ENCODE measurements at places on chromosomes 11 and 22. TPM values are rescaled to one million over a fixed set of nuclear protein-coding genes. Genes with fewer than 3 reads are reported as not detected.

GRCh38 chr11:130516554-130517505 lies 68.4 kb downstream of the ADAMTS15 start:
- DNase-seq = no peak

DNA sequence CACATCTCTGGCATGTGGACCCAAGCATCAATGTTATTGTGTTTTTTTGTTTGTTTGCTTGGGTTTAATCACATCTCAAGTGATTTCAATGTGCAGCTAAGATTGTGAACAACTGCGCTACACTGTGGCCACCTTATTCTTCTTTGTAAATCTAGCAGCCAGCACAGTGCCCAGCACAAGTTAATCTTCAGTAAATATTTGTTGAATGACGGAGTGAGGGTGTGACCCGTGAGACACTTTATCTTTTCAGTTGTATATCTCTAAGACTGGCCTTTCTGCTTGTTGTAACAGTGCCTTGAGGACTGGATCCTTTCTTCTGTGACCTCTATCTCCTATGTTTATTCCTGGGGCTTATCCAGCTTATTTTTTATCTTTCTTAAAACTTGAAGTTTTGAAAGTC lies 21.4 kb upstream of the AMOTL1 start:
- no peak for DNase-seq

DNA sequence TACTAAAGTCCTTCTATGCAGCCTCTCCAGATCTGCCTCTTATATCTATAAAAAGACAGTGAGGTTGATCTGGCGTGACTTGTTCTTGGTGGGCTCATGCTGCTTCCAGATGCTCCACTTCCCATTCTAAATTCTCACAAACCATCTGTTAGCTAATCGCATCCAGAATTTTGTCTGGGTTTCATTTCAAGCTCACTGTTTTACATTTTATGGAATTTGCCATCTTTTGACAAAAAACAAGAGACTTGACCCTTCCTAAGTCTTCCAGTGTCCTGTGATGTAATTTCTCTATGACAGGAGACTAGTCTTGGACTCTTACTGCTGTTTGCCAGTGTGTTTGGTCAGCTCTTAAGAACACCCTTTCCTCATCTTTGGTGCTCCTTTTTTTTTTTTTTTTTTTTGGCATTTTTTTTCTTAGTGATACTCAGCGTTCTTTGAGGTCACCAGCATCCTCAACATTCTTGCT lies 23.0 kb downstream of the CRKL start:
- DNase-seq = no peak

DNA sequence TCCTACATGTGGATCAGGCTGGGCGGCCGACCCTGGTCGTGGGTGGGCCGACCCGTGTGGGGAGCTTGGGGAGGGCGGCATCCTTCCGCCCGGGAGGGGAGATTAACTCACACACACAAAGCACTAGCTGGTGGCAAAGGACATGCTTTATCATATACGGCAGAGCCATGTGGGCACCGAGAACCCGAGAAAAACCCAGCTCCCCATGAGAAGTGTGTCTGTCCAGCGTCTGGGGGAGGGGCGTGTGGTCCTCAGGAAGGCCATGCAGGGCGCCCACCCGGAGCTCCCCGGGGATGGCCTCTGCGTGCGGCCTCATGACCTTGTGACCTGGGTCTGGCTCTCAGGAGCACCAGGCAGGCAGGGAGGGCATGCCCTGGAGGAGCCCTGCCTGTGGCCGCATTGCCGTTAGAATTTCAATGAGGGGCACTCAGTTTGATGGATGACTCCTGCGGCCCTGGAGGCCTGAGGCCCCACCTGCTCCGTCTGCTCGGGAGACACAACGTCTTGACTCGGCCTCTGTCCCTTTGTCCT lies 39.4 kb upstream of the TOLLIP start:
- no peak for DNase-seq

Gene SHISAL1
- total RNA-seq = 0.49 TPM

Gene CYTH4
- total RNA-seq = 44.0 TPM

GRCh38 chr11:118628861-118629549 lies 21.6 kb downstream of the PHLDB1 start:
- no peak for DNase-seq

DNA sequence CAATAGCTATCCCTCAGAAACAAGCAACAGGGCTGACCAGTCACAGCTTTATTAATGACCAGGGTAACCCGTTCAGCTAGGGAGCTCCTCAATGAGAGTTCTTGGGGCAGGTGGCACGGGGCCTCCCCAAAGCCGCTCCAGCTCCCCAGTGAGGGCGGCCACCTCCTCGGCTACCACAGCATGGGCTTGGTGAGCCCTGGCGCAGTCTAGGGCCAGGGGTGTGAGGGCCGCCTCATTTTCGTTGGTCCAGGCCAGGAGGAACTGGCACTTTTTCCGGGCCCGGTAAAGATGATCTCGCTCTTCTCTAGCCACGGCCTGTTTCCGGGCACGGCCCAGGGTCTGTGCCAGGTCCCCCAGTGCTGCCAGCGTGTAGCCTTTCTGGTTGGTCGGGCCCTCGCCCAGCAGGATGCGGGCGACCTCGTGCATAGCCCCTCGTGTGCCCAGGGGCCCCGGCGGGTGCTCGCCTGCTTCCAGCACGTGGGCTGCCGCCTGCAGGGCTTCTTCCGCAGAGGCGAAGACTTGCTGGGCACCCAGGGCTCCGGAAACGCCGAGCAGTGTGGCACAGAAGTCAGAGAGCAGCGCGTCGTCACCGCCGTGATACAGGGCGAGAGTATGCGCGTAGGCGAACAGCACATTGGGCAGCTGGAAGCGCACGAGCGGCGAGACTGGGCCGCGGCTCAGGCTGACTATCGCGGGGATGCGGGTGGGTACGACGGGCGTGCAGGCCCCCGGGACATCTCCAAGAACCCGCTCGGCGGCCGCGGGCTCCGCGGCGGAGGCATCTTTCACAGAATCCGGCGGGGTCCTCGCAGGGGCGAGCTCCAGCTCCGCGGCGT lies 913 bp downstream of the ZNHIT2 start:
- no peak for DNase-seq

Gene GNB1L
- total RNA-seq = 4.5 TPM

- no peak for DNase-seq
Measured at GRCh38 chr11:45974806-45975205, 52.4 kb downstream of the LARGE2 start.

Gene ADSL
- 44.7 TPM for total RNA-seq

DNA sequence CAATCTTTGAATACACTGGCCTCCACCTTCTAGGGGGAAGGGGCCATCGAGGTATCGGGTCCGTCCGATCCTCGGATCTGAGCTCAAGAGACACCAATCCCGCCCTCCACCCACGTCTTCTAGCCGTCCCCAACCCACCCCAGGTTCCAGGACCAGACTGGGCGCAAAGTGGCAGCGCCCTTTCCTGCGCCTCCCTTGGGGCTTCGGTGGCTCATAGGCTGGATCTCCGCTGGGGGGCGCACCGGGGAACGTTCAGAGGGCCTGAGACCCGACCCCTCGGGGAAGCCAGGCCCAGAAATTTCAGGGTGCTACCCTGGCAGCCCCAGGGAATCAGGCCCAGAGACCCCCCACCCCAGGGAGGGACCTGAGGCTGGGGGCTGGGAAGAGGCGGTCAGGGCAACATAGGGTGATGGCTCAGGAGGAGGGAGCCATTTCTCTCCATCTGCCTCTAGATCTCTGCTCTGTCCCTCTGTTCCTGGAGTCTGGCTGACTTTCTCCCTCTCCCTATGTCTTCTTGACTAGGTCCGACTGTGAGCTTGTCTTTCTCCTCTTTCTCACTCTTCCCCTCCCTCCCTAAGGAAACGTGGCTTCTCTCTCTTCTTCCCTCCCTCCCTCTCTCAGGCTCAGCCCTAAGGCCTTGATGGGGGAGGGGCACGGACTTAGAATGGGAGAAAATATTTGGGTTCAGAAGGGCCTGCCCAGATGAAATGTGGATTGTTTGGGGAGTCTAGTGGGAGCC lies 1.1 kb downstream of the CREB3L1 start:
- peak; percentile 77 for DNase-seq

Gene TESMIN
- 6.7 TPM for total RNA-seq

DNA sequence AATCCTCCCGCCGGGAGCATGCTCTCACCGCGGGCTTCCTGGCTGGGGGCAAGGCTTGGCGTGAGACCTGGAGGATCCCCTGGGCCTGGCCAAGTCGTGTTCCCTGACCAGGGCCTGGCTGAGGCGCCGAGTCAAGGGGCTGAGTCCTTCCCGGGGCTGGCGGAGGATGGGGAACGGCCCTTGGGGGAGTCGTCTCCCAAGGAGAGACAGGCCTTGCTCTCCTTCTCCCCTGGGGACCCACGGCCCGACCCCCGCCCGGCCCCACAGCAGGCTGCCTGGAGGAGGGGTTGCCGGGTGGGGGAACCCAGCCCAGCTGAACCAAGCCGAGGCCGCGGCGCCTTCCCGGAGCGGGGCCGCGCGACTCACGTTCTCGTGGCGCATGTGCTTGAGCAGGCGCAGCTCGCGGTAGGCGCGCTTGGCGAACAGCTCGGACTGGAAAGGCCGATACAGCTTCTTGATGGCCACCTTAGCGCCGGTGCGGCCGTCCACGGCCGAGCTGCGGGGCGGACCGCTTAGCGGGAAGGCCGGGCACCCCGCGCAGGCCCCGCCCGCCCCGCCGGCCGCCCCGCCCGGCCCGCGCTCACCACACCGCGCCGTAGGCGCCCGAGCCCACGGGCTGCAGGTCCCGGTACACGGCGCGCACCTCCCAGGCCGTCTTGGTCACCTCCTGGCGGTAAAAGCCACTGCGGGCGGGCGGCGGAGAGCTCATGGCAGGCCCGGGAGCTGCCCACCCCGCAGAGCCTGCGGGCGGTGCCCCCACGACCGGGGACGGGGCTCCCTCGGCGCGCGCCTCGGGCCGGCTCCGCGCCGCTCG lies 475 bp downstream of the MAPK12 start:
- DNase-seq = peak; percentile 50

Gene P2RY6
- 4.2 TPM for total RNA-seq

DNA sequence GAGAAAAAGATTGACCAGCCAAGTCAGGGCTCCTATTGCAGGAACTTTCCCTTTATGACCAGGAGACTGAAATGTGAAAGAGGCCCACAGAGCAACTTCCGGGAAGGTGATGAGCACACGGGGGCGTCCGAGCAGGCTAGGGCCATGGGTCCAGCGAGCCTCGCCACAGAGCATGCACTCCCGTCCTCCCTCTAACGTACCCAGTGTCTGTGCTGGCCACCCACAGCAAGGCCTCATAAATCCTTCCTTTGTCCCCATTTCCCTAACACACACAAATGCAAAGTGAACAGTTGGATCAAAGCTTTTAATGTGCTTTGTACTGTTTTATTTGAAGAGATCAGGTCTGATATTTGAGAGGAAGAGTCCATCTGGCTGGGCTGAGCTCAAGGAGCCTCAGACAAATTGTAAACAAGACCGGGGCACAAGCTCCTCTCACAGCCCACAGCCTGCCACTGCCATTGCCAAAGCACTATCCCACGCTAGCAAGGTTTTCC lies 44.3 kb downstream of the BLID start:
- DNase-seq = no peak

- no peak for DNase-seq
Measured at GRCh38 chr11:446891-447290, 3.2 kb upstream of the PTDSS2 start.

Gene LINC01488
- not detected for total RNA-seq

- DNase-seq = no peak
Measured at GRCh38 chr11:75793966-75794365, 21.0 kb upstream of the UVRAG start.

DNA sequence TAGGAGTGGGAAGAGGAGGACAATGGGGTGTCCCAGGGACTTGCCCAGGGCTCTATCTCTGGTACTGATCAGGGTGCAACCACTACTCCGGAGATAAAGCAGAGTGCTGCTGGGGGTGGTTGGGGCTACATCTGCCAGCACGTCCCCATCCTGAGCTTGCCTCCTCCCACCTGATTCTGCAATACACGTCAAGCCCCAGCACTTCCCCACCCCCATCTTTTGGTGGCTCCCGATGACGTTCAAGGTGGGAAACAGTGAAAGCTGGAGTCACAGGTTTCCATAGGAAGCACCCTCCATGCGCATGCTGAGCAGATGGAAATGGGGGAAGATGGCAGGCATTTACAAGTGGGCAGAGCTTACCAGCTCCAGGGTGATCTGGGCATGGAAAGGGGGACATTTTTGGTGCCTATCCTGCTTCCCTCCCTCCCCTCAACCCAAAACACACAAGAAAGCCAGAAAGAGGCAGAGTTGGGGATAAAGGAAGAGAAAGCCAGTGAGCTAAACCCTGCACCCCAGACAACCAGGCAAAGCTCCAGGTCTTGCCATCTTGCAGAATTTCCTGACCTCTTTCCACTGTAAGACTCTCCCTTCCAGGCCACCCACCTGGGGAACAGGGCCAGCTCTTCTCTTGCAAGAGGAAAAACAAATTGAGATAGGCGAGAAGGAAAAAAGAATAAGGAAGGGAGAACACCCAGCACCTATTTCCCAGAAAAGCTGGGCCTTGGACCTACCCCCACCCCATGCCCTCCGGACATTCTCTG lies 15.8 kb downstream of the SYT7 start:
- no peak for DNase-seq

- DNase-seq = no peak
Measured at GRCh38 chr22:44419429-44419828, 78.6 kb downstream of the RTL6 start.

DNA sequence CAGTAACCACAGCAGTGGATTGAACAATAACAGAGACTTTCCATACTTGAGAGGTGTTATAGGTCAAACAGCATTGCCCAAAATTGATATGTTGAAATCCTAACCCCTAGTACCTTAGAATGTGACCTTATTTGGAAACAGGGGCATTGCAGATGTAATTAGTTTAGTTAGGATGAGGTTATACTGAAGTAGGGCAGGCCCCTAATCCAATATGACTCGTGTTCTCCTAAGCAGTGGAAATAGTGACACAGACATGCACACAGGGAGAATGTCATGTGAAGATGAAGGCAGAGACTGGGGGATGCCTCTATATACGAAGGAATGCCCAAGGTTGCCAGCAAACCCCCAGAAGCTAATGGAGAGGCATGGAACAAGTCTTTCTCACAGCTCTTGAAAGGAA lies 270.5 kb downstream of the TENM4 start:
- no peak for DNase-seq

DNA sequence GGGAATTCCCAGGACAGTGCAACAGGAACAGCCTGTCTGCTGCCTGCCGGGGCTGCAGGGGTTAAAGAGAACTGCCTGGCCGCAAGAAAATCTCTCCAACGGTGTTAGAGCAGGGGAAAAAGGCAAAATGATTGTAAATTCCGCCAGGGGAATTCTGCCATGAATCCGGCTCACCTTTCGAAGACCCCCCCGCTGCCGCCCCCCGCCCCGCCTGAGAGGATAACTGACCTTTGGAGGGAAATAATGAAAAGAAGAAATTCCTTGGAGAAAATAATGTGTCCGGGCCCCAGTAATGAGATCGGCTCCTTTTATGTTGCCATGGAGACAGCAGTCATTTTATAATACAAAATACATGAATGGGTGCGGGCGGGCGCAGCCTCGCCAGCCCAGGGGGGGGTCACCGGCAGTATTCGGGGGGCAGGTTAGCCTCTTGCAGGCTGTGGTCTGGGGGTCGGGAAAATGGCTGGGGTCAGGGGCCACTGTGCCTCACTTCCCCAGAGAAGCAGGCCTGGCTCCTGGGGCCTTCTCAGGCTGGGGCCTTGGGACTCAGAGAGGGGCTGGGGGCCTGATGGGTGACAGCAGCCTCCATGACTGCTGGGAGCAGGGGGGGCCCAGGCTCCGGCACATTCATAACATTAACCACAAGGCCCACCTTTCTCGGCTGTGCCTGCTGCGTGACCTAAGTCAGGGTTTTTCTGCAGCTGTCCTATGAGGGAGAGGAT lies 228.1 kb downstream of the MN1 start:
- DNase-seq = peak; percentile 67

GRCh38 chr11:34135439-34135838 lies 30.0 kb downstream of the NAT10 start:
- DNase-seq = no peak

- peak; percentile 21 for DNase-seq
Measured at GRCh38 chr11:122229481-122230384, 113.7 kb upstream of the BLID start.

Gene RFPL1
- not detected for total RNA-seq

GRCh38 chr22:48425641-48426040 lies 1402.0 kb downstream of the BRD1 start:
- no peak for DNase-seq

All from lung (tissue), 17 donors.